ENCODE measurements at places on chromosomes 2 and 18.

GRCh38 chr2:159497256-159497655 is 119.1 kb downstream of the BAZ2B start:
- no peak for DNase-seq

- DNase-seq, result peak; percentile 45
These were observed 175.2 kb downstream of the TGIF1 start for GRCh38 chr18:3624935-3625741.

- no peak for DNase-seq
These were observed 63.9 kb downstream of the LDAH start for GRCh38 chr2:20758997-20759396.

DNA sequence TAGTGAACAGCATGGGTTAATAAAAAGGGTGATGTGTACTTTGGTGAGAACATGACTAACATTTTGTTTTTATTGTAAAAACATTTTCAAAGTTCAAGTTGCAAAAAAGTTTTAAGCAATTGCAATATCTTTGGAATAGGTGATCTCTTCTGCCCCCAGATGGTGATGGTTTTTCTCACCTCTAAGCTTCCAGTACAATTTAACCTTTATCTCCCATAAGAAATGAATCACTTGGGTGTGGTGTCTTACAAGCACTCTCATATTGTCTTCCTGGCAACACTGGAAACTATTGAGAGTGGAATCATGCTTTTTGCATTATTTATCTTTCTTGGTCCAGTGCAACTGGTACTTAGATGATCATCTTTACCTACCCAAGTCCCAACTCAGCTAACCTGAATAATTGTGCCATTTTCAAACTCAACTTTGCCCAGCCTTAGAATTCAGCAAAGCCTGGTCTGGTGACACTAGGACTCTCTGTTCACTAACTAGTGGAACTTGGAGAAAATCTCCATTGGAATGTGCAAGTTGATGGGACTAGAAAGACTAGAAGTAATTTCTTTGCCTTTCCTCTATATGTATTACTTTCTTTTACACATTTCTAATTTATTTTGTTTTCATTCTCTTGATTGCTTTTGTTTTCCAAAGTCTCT is 964.7 kb upstream of the ZEB2 start:
- no peak for DNase-seq

DNA sequence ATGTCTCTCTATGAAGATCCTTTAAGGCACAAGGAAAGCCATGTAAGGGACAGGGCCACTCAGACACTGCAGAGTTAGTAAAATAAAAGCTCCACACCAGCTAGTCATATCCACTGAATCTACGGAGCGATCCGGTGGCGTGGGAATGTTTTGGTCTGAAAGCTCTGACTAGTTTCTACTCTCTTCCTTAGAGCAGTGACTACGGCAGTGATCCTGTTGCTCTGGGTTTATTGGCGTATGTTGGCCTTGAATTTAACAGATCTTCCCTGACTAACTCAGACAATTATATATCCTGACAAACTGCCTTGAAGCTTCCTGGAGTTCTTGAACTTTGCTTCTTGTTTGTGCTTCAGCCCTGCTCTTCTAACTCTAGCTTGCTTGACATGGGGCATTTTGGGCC is 115.3 kb upstream of the FZD5 start:
- DNase-seq, result no peak

Measured in CD4-positive, alpha-beta T cell treated with Interleukin-15 for 1 hour (primary cell).